ENCODE measurements at places on chromosomes 4 and X.

DNA sequence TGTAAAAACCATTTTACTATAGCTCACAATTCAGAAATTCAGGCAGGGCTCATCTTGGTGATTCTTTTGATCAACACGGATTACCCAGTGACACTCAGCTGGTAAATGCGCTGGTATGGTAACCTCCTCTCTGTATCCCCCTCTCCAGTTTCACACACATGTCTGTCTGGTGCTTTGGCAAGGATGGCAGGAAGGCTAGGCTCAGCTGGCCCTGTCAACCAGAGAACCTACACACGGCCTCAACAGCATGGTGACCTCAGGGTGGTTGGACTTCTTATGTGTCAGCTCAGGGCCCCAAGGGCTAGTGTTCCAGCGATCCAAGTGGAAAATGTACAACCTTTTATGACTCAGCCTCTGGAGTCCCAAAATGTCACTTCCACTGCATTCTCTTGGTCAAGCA lies 55.7 kb upstream of the EOLA2 start:
- DNase-seq, result no peak

DNA sequence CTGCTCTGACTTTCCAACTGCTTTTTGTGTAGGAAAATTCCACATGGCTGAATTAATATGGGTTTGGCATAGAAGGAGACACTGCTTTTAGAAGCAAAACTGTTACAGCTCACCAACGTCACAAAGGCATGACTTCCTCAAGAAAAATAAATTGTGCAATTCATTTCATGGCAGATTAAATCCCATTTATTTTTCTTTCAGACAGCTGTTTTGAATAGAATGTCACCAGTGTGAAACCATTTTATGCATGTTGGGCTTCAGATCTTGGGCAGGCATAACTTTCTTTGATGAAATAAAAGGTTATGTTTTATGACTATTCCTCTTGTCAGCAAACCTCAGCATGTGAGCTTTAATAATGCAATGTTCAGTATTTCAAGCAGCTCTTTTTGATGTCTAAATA lies 542.8 kb downstream of the GALNTL6 start:
- no peak for DNase-seq

DNA sequence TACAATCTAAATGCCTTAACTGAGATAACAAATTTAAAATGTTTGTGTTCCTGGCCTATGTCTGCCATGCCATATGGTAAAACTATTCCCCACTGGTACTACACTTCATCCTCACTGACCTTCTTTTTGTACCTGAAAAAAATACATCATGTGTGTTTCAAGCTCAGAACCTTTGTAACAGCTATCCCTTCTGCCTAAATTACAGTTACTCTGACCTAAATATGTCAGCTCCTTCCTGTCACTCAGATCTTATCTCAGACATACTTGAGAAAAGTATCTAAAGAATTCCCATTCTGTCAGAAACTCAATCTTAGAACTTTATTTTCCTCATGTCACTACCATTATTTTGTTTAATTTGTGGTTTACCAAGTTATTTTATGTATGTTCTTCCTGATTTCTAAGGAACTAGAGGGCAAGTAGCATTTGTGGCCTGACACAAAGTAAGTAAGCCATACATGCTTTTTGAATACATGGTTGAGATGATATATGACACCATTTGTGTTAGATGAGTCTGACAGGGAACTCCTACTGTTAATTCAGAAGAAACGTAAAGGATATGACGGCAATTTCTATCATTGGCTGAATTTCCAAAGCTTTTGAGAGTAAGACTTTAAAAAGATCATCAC lies 456.5 kb upstream of the NDST3 start:
- DNase-seq, result no peak

GRCh38 chr4:15021946-15022345 lies 19.7 kb downstream of the CPEB2 start:
- no peak for DNase-seq

GRCh38 chrX:117095393-117095792 lies 632.6 kb upstream of the CT83 start:
- DNase-seq, result no peak

DNA sequence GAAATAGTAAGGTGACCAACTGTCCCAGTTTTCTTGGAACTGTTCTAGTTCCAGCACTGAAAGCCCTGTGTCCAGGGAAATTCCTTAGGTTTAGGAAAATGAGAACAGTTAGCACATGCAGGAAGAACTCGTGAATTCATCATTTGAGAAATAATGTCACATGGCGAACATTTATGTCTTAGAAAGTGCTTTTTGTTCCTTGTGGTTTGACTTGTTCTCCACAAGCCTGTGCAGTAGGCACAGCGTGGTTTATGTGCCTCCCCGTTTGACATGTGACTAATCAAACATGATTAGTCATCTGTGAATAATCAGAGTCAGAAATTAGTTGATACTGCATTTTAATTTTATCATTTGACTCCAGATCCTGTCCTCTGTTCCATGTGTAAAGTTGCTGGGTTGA lies 556.0 kb upstream of the CPEB2 start:
- DNase-seq, result no peak

GRCh38 chr4:13329340-13329850 lies 154.7 kb downstream of the RAB28 start:
- DNase-seq, result no peak

DNA sequence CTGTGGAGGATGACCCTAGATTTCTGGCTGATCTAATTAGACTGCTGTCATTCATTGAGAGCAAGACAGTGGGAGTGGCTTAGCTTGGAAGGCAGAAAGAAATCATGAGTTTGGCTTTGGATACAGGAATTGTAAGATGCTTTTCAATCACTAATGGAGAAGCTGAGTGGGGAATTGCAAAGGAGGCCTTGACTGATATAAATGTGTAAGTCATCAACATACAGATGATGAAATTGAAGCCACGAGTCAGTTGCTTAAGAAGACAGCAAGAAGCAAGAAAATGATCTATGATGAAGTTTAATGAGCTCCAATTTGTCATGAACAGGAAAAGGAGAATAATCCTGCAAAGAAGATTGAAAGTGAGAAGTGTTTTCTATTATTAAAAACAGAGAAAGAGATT lies 136.7 kb upstream of the C1QTNF7 start:
- DNase-seq, result peak; percentile 31

DNA sequence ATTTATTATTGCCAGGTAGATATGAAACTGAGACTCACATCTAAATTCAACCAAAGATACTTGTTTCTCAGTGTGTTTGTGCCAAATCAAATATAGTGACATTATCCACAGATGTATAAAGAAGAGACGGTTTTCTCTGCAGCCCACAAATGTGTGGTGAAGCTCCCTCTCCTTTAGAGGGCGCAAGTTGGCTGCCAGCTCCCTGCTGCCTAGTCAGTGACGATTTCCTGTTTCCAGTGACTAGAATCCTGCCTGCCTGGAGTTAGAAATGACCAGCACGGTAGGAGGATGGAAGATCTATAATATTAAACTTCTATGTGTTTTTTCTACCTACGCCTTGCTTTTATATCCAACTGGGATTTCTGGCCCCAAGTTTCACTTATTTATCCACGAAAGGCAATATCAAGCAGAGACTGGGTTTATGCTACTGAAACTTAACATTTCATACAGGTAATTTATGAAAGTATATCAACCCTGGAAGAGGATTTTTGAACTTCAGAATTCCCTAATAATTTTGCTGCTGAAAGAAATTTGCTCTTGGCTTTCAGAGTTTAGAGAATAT lies 1793.7 kb upstream of the TENM3 start:
- DNase-seq, result no peak

- DNase-seq, result no peak
Observed at GRCh38 chr4:28973587-28974350, 1746.4 kb upstream of the PCDH7 start.

GRCh38 chrX:138127314-138127713 lies 561.4 kb downstream of the ZIC3 start:
- peak; percentile 38 for DNase-seq

DNA sequence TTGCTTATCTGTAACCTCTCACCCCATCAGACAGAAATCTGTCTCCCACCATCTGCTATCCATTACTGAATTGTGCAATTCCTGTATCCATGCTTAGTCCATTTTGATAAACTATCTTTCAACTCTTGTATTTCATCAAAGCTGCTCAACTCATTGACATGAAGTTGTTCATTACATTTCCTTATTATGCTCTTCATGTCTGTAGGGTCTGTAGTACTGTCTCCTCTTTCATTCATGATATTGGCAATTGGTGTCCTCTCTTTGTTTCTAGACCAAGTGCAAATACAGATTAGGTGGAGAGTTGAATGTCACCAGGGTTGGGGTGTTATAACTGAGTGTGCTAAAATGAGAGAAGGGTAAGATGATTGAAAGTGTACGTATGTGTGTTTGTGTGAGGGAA lies 69.2 kb upstream of the ADRA2C start:
- no peak for DNase-seq

- DNase-seq, result no peak
Observed at GRCh38 chrX:48827654-48827968, 1.3 kb downstream of the ERAS start.

Measured in AG10803 (cell line).